ENCODE measurements at places on chromosomes 7 and 10.

DNA sequence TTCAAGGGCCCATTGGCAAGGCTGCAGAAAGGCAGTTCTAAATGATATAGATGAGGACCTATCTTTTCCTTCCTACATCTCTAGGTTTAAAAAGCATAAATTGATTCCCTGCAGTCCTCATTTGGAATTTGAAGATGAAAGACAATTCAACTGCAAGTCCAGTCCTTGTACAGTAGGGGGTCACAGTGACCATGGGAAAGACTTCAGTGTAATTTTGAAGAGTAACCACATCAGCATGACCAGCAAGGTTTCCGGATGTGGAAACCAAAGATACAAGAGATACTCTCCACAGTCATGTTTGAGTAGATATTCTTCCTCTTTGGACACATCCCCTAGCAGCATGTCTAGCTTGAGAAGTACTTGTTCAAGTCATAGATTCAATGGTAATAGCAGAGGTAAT, 539.3 kb upstream of the TEX47 start:
- DNase-seq, result no peak

DNA sequence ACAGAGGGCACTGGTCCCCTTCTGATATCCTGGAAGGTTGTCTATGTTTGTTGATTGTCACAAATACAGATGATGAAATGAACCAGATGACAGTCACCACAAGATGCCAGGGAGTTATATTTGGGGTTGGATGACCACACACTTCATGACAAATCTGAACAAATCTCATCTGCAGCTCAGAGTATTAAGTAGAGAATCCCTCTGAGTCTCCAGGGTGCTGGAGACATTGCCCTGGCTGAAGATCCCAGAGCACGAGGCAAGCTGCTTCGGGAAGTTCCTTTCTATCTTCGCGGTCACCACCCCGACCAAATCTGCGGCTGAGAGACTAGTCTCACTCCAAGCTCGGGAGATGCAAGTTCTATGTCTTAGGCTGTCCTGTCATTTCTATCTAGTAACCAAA, 9.0 kb downstream of the DENND2A start:
- DNase-seq, result no peak

GRCh38 chr10:102743078-102743587, 615 bp upstream of the WBP1L start:
- no peak for DNase-seq

DNA sequence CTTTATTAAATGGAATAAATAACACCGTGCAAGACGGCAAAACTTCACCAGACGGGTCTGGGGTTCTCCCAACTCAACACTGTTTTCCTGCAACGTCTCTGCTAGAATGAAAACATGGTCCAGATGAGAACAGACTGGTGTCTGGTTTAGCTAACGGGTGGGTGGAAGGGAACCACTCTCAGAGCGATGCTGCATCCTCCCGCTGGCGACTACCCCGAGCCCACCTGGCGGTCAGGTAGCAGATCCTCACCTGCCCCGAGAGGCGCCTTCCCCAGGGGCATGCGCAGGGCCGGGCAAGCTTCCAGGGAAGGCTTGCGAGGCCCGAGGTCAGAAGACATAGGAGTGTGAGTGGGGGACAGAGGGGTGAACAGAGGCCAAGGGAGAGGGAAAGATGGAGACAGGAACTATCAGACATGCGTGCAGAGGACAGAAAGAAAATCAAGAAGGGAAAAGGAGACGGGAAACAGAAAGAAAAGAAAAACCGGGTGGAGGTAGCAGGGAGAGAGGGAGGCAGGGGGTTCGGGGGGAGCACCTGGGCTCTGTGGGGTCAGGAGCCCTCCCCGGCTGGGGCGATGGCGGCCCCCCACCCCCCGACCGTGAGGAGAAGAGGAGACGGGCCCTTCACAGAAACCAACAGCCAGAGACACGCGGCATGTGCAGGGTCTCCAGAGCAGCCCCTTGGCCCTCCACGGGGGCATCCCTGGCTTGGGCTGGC, 222.0 kb downstream of the MAD1L1 start:
- no peak for DNase-seq

DNA sequence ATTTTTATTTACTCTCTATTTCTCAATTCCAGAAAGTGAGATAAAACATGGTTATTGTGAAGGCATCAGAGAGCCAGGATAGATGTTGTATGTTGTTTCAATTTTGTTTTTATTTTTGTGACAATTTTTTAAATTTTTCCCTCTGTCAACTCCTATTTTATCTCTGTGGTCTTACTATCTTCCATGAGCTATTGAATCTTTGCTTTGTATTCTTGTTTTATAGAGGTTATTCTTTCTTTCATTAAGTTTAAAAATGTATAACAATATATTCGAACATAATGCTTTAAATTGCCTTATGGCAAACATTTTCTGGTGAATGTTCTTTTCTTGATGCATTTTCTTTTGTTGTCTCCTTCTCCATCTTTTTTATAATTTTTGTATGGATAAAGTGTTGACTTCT, 78.4 kb downstream of the POU6F2 start:
- no peak for DNase-seq

GRCh38 chr7:148914208-148914777, 30.2 kb upstream of the EZH2 start:
- DNase-seq, result peak; percentile 83

DNA sequence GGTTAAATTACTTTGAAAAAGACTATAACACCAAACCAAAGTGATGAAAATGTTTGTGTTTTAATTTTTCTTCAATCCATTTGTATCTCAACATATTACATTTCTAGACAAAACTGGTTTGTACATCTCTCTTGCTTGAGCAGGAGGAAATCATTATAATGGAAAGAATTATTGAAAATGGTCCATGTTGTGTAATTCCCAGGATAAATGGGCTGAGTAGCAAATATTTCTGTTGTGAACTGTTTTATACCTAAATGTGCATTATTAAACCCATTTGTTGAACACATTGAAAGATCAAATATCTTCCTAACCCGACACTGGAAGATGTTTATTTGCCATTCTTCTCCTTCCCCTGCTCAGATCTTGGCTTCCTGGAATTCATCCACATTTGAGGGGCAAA, 14.1 kb upstream of the CDK6 start:
- DNase-seq, result no peak

GRCh38 chr7:30462179-30462578, 16.4 kb downstream of the NOD1 start:
- no peak for DNase-seq

GRCh38 chr7:85469446-85470010, 282.7 kb upstream of the SEMA3D start:
- DNase-seq, result no peak

- no peak for DNase-seq
Observed at GRCh38 chr10:121681997-121682687, 83.9 kb upstream of the FGFR2 start.

DNA sequence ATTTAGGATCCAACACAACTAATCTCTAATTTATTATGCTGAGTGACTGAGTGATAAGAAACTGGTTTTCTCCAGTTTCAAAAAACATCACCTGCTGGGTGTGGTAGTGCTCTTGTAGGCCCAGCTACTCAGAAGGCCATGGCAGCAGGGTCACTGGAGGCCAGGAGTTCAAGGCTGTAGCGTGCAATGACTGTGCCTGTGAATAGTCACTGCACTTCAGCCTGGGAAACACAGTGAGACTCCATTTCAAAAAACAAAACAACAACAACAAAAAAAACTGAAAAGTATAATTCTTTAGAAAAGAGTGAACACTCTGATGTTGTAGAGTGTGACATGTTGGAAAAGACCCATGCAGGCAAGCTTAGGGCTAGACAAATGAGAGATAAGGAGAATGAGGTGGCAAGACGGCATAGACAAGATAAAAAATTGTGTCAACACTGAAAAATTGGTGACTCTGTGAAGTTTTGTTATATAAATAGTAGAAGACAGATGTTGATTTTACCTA, 150.1 kb upstream of the GPR22 start:
- DNase-seq, result no peak

DNA sequence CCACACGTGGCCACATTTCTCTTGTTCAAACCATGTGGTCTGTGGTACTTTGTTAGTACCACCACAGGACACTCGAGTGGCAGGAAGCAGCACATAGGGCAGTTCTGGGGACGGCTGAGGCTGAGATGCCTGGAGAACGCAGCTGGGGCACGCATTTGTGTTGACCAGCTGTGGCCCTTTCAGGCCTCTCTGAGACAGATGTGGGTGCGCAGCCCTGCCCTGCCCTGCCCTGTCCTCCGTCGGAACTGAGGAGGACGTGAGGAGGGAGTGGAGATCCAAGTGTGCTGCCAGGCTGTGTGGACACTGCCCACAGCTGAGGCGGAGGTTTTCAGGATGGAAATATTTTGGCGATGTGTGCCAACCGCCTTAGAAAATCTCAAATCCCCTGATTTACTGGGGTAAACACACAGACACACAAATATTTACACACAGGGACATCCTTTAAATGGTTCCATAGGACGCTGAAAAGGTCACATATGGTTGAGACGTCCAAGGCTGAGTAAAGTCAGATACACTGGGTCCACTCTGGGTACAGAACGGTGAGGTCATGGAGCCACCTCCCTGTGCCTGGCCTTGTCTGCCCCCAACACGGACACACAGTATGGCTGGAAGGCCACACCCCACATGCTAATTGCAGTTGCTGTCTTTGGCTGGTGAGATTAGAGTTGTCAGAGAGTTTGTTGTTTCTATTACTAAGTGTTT, 14.8 kb downstream of the BHLHA15 start:
- no peak for DNase-seq

- no peak for DNase-seq
Observed at GRCh38 chr7:110531186-110531585, 559.7 kb upstream of the LRRN3 start.

- no peak for DNase-seq
Observed at GRCh38 chr7:18623389-18623788, 127.8 kb downstream of the HDAC9 start.

DNA sequence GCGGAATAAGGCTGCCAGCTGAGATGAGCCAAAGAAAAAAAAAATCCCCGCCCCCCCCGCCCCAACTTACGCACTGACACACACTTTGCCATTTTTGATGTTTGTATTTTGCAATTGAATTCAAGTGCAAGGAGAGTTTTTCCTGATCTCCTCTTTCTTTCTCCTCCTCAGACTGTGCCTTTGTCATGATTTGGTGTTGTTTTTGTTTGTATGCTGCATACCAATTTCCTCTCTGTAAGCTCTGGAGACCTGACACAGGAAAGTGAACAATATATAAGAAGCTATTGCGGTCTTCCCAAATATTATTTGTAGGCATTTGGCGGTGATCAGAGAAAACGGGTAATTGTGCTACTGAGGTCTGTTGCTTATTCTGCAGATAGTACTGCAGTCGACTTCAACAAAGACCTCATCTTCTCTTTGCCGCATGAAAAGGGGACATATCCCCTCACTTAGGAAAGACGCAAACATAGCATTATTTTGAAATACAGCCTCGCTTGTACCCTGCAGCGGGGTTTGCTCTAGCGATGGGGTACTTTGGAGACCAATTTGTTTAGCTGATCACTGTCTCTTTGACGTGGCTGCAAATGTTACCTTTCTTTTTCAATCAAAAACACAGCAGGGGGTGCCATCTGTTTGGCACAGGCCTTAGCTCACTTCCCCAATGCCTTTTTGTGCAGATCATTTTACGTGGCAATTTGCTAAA, 206.6 kb downstream of the SKAP2 start:
- DNase-seq, result no peak

All from LHCN-M2 (cell line).